Left renal pelvis (tissue), 4 donors: ENCODE measurements at places on chromosomes 4 and X. TPM values are rescaled to one million over a fixed set of nuclear protein-coding genes. Genes with fewer than 3 reads are reported as not detected.

Gene CLDN34
- polyA plus RNA-seq: 0.19 TPM

Gene RPS6KA3
- polyA plus RNA-seq: 32.2 TPM

Gene ETDB
- polyA plus RNA-seq: not detected

Gene SSX3
- not detected for polyA plus RNA-seq
